Activated naive CD8-positive, alpha-beta T cell treated with anti-CD3 and anti-CD28 coated beads, Interleukin-2, amount 10 ng/mL, durations not matched to agents 7 days and 5 days (primary cell): ENCODE measurements at places on chromosomes 2 and 18. TPM values are rescaled to one million over a fixed set of nuclear protein-coding genes. Genes with fewer than 3 reads are reported as not detected.

ZNF804A gene
- 0.08 TPM for total RNA-seq

ANKRD62 gene
- not detected for total RNA-seq

MYCN gene
- not detected for total RNA-seq

IL1R2 gene
- not detected for total RNA-seq

HOXD8 gene
- total RNA-seq, result not detected

ARHGAP28 gene
- total RNA-seq, result not detected

GALR1 gene
- not detected for total RNA-seq

UGT1A3 gene
- total RNA-seq, result not detected

UGT1A5 gene
- not detected for total RNA-seq

SLC38A11 gene
- not detected for total RNA-seq

MAL gene
- 184 TPM for total RNA-seq

FBXO15 gene
- total RNA-seq, result 2.0 TPM

RPRM gene
- not detected for total RNA-seq
